Fibroblast of villous mesenchyme (primary cell): ENCODE measurements at places on chromosomes 4 and X. TPM values are rescaled to one million over a fixed set of nuclear protein-coding genes. Genes with fewer than 3 reads are reported as not detected.

The MAGEA2 gene
- not detected in 2 replicates for total RNA-seq

DNA sequence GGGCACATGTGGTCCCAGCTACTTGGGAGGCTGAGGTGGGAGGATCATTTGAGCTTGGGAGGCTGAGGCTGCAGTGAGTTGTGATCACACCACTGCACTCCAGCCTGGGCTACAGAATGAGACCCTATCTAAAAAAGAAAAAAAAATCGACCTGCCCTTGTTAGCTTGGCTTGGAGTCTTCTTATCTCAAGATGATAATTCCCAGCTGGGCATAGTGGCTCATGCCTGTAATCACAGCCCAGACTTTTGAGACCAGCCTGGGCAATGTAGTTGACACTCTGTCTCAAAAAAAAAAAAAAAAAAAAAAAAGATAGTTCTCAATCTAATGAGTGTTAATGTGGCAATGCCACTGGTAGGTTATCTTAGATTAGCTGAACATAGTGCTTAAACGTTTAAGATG is 41.0 kb downstream of the QRFPR start:
- DNase-seq: no peak

GRCh38 chrX:119095936-119096335 is 23.1 kb downstream of the CT47C1 start:
- DNase-seq: no peak

- no peak for DNase-seq
These were observed 26.5 kb downstream of the BOD1L1 start for GRCh38 chr4:13601048-13601447.

DNA sequence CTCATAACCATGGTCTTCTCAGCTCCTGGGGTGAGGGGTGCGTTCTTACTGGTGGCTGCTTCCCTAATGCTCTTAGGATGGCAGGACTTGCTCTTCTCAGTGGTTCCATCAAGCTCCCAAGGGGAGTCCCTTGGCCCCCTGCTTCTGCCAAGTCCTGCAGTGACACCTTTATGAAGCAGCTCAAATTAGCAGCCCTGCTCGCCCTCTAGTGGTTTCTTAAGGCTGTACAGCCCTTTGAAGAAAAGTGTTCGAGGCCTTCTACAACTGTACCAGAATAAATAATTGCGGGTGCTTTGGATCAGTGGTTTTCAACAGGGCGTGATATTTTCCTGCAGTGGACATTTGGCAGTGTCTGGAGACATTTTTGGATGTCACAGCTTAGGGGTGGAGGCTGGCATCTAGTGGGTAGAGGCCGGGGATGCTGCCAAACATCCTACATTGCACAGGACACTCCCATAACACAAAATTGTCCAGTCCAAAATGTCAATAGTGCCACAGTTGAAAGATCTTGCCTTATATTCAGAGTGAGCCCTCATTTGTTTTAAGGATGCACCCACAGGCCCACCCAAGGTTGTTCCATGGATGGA is 204.7 kb upstream of the S100G start:
- DNase-seq: peak; percentile 37

DNA sequence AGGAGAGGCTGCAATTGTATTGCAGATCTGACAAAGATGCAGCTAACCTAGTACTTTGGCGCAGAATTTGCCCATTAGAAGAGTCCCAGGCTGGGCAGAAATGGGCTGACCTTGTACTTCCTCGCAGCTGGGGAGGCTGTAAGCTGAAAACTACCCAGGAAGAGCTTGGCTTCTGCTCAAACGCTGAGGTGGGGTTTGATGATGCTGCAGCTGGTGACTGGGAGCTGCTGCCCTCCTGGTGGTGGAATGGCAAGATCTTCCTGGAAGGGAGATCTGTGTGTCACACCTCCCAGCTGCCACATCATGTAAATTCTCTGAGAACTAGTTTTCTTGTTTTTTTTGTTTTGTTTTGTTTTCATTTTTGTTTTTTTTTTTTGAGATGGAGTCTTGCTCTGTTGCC is 17.4 kb downstream of the CCNG2 start:
- DNase-seq: no peak

DNA sequence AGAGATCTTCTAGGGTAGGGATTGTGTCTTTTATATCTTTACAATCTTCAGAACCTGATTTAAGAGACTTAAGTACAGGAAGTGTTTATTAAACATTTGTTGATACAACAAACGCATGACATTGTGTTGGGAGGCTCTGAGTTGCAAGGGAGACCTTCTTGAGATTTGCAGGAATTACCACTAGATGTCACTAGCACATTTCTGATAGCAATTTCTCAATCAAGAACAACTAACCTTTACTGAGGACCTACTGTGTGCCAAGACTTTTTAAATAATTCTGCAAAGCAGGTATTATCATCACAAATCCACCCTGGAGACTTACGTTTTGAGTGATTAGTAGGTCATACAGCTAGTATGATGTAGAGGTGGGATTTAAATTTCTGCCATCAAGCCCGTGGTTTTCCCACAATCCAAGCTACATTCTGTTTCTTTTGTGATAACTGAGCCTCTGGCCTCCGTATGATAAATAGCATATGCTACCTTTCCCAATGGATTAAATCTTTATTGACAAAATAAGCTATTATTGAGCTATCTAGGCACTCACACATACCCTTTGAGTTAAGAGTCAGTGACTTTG is 986.0 kb downstream of the CCSER1 start:
- peak; percentile 3 for DNase-seq

The ZNF280C gene
- total RNA-seq: 7.1 and 12.1 TPM in 2 replicates

- no peak for DNase-seq
These were observed 115.1 kb downstream of the SLC39A8 start for GRCh38 chr4:102230194-102230593.

GRCh38 chrX:140916872-140917271 is 85.5 kb upstream of the SPANXB1 start:
- DNase-seq: no peak

DNA sequence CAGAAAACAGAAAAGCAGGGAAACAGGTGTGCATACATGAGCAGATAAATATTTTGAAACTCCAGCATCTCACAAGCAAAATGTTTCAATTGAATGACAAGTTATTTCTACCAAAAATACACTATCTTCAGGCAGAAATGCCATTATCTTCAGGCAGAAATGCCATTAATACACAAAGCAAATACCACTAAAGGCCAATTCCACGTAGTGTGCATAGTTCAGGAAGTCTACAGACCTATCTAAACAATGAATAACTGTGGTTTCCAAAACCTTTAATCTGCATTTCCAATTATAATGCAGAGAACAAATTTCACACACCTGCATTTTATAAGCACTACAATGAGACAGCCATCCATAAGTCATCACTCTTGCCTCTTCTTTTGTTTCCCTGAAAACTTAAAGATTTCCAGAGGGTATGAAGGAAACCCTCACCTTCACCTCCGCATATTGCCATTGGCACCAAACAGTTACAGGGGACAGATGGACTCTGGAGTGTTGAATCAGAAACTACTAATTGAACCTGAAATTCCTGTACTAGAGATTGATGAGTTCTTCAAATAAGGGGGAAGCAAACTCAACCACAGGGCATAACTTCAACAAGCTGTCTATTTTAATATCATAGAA is 179.0 kb downstream of the PDGFC start:
- DNase-seq: no peak

- DNase-seq: no peak
These were observed 1.4 kb downstream of the APLN start for GRCh38 chrX:129653181-129653970.

DNA sequence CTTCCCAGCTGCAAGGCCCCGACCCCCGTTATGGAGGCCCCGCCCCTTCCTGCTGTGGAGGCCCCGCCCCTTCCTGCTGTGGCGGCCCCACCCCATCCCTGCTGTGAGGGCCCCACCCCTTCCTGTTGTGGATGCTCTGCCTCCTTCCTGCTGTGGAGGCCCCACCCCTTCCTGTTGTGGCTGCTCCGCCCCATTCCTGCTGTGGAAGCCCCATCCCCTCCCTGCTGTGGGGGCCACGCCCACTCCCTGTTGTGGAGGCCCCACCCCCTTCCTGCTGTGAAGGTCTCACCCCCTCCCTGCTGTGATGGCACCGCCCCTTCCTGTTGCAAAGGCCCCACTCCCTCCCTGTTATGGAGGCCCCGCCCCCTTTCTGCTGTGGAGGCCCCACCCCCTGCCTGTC is 104.9 kb upstream of the PSAPL1 start:
- DNase-seq: no peak

DNA sequence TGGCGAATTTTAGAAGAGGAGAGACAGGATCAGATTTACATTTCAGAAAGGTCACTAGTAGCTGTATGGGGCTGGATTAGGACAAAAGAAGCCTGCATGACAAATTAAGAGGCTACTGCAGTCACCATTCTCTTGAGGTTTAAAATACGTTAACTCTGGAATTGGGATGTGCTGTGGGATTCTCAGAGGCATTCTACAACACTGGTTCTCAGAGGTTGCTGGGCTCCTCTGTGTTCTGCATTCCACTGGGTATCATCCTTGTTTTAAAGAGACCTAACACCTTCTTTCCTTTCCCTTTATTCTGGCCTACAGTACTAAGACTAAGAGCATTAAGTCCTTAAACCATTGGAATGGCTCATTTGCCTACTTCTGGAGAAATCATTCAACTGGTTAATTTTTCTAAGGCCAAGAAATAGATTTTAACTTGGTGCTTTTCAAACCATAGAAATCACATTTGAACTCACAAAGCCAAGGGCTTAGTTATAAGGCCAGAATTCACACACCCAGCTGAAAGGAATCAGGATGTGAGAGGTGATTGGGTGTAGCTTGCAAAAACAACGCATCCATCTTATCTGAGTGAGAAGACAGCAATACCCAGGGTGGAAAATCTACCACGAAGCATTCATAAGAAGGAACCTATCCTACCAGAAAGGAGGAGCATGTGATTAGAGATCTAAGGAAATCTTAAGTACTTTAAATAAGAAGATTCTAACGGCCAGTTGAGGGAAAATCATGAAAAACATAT is 116.6 kb downstream of the SHISA3 start:
- no peak for DNase-seq

The NEXMIF gene
- total RNA-seq: not detected in 2 replicates
